HCEC 1CT (cell line): ENCODE measurements at places on chromosomes 2 and 18.

DNA sequence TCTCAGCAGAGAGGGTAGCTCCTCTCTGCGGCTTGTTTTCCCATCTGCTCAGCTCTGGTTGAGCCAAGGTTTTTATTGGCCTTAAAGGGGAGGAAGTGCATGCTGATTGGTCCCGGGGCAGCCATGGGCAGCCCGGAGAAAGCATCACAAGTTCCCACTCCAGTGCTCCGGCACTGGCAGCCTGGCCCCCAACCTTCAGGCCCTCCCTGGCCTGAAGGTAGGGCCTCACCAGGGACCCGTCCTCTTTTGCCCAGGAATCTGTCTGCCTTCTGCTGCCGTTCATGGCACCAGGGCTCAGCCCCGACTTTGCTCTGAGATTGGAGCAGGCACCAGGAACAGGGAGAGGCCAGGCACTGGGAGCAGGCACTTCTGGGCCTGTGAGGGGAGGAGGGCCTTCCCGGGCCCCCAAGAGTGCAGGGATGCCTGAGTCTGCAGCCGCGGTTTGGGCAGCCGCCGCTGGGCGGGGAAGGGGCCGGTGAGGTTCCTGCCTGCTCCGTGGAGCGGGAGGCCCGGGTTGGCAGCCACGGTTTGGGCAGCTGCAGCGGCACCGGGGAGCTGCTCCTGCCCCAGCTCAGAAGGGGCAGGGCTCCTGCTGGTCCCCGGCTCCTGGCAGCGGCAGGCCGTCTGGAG, 17.5 kb upstream of the ILKAP start:
- no peak for DNase-seq

DNA sequence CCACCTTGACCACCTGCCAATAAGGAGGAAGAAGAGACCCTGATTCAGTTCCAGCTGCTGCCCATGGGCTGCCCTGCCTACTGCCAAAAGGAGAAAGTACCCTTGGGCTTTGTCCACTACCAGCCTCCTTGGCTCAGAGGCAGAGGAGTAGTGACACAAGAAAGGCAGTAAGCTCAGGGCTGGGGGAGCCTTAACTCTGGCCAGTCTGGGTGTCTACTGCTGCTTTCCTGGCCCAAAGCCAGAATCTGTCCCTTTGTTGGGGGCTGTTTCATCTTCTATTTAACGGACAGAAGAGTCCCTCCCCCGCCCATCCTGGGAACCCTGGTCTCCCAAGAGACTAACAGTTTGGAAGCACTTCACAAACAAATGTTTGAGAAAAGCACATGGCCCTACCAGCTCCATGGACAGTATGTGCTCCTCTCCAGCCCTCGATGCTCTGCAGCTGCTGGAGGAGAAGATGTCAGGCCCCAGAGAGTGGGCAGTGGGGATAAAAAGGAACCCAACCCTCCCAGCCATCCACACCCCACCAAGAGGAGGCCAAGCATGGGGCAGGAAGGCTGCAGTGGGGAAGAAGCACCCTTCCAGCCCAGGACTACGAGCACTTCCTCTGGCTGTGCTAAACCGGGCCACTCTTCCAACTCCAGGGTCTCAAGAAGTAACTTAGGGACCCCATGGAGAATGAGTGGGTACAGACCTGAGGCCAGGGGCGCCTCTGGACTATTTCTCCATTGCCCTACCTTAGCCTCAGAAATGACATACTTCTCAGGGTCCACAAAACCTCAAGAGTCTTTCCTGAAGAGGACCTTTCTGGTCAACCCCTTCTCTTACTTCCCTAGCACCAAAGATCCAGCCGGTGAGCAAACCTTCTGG, 1.2 kb downstream of the ATG9A start:
- no peak for DNase-seq

- DNase-seq: no peak
Observed at GRCh38 chr2:24164416-24164973, 10.4 kb upstream of the FAM228A start.

GRCh38 chr2:72892506-72893173, 5.4 kb downstream of the SPR start:
- DNase-seq: peak; percentile 72

DNA sequence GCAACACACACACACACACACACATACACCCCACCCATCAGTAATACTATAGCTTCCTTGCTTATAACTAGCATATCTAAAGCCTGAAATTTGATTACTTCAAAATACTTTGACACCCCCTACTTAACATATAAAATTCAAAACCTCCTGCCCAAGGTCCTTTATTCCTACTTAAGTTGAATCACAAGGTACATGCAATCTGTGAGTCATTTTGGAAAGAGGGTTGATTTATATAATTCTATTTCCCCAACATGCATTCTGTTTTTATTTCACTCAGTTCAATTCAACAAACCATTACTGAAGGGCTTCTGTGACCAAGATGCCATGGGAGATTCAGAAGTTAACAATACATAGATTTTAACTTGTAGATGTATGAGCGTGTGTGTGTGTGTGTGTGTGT, 420.7 kb downstream of the METTL4 start:
- DNase-seq: no peak

- no peak for DNase-seq
Observed at GRCh38 chr2:241982706-241983570, 113.4 kb downstream of the RTP5 start.

DNA sequence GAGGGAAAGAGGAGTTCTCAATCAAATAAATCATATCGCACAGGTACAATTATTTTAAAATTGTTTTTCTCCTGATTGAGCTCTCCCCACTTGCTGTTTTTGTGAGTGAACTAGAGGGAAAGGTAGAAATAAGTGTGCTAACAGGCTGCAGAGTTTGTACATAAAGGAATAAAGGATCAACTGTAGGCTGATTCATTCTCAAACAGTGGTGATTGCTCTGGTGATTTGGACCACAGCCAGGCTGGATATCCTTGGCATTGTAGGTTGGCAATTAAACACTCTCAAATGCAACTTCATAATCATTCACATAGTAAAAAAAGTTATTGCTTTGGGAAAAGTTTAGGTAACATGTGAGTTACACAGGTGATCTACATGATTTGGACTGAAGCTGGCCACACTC, 29.8 kb downstream of the LRP1B start:
- no peak for DNase-seq

- DNase-seq: no peak
Observed at GRCh38 chr2:238852206-238852869, 4.5 kb downstream of the TWIST2 start.

DNA sequence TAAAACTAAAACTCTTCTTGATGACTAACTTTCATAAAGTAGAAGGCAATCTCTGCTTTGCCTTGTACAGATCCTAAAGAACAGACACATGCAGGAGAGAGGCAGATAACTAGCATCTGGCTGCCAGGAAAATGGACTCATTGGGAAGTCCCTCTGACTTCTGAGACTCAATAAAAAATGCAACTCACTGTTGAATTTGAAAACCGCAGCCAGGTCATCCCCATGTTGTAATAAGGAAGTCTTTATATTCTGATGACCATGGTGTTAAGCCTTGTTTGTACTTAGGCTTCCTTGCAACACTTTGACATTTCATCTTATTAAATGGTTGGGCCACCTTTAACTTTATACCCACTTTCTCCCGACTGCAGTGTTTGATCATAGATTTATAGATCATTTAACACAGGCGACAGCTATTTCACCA, 375.1 kb upstream of the KCNH7 start:
- DNase-seq: peak; percentile 78

GRCh38 chr2:172427256-172427989, at the start of gene ITGA6:
Gene ITGA6 (plus strand): TSS chr2:172427586.
- DNase-seq: peak; percentile 67

GRCh38 chr18:78630356-78630755, 349.3 kb upstream of the SALL3 start:
- no peak for DNase-seq

GRCh38 chr2:200788121-200788718, 23.5 kb upstream of the BZW1 start:
- DNase-seq: peak; percentile 77

- DNase-seq: no peak
Observed at GRCh38 chr2:134129900-134130537, 123.9 kb upstream of the MGAT5 start.

DNA sequence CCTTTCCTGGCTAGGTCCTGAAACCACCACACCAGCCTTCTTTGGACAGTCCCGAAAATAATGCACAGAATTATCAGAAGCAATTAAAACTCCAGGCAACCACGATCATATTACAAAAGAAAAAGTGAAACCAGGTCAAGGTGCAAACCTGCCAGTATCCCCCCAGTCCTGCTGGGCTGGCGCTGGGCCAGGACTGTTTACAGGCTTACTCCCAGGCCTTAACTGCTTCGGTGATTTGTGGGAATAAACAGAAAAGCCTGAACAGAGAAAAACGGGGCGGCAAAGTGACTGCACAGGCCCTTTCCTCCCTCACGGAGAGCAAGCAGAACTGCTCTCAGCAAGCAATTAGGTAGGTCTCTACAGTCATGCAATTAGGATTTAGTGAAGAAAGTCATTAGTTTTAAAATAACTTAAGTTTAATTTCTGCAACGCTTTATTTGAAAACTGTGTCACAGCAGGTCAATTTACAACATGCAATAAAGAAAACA, 1.3 kb downstream of the HDAC4 start:
- DNase-seq: no peak

- peak; percentile 50 for DNase-seq
Observed at GRCh38 chr2:141041281-141041680, 1089.5 kb downstream of the LRP1B start.

DNA sequence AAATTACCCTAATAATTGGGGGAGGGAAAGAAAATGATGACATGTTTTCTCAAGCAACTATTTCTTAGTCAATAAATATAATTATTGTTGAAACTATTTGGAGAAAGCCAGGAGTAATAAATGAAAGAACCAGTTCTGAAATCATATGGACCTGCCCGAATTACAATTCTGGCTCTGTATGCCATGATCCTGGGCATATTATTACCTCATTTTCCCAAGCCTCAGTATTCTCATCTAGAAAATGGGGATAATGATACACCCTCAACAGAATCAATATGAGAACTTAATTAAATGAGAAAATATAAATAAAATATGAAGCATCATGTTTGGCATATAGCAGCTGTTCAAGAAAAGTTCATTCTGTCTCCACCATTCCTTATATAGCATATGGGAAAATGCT, 22.9 kb downstream of the ARHGEF33 start:
- DNase-seq: no peak

DNA sequence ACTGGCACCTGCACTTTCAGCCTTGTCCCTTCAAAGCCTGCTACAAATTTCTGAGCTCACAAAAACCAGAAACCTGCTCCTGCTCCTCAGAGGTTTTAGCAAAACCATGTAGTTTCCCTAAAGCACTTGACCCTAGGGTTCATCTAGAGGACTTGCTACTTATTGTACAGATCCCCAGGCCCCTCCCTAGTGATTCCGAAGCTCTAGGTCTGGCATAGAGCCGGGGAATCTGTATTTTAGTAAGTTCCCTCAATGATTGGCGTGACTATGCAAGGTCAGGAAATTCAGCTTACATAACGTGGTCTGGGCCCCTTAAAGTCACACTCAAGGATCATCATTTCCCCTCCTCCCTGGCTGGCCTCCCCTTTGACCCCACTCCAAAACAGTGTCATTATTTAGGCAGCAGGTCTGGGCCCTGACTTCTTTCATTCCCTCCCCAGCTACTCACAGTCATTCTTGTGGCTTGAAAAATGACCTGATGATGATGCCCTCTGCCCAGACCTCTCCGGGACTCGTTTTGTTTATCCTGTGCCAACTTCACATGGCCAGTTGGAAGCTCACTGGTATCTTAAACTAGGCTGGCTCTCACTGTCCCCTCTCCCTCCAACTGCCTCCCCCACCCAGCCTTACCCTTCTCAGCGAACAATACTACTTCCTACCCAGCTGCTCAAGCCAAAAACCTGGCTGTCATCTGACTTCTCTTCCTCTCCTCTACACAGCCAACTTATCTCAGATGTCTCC, 36.0 kb downstream of the WDFY1 start:
- DNase-seq: no peak

GRCh38 chr2:213235741-213236140, 48.5 kb upstream of the SPAG16 start:
- no peak for DNase-seq

GRCh38 chr2:119114266-119114665, 44.3 kb downstream of the C1QL2 start:
- no peak for DNase-seq

DNA sequence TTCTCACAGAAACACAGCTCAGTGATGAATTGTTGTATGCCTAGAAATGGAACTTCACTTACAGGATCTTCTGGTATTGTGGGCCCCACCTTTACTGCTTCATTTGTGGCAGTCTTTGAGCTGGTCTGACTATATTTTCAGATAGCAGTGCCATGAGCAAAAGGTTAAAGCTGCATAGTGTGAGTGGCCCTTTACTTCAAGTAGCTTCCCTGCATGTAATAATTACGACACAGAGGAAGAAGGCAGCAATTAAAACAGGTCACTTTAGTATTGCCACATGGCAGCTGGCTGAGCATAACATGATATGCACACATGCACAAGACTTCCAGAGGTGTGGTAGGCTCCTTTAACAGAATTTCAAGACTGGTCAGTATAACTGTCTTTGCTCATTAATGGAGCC, 426.3 kb upstream of the ZEB2 start:
- no peak for DNase-seq

DNA sequence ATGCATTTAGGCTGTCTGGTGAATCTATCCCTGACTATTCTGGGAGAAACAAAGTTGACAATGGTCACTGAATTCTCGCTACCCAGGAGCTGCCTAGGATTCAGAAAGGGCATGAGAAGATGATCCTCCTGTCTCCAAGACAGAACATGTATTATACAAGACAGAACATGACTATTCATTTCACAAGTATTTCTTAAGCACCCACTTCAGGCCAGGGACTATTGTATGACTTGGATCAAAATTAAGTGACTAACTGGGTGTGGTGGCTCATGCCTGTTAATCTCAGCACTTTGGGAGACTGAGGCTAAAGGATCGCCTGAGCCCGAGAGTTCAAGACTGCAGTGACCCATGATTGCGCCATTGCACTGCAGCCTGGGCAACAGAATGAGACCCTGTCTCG, 235.8 kb upstream of the RAB12 start:
- DNase-seq: no peak

- DNase-seq: no peak
Observed at GRCh38 chr2:159152128-159152778, 134.2 kb downstream of the WDSUB1 start.

GRCh38 chr2:120857931-120858330, 122.3 kb downstream of the GLI2 start:
- no peak for DNase-seq

- no peak for DNase-seq
Observed at GRCh38 chr18:65082907-65083306, 667.9 kb upstream of the CDH7 start.

DNA sequence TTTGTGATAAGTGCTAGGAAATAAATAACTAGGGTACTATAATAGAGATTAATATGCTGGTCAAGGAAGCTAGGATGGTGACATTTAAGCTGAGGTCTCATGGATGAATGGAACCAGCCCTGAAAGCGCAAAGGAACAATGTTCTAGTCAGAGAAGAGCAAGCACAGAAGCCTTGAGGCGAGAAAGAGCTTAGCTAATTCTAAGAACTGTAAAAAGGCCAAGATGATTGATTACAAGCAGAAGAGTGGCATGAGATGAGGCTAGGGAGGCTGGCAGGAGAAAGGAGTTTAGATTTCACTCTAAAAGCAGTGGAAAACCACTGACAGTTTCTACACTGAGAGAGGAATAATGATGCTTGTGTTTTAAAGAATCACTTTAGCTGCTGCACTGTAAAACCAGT, 3.4 kb upstream of the YIPF4 start:
- DNase-seq: no peak

GRCh38 chr2:126798276-126799140, 100.2 kb upstream of the TEX51 start:
- no peak for DNase-seq

GRCh38 chr2:204264085-204264553, 281.2 kb upstream of the PARD3B start:
- no peak for DNase-seq
